ENCODE measurements at places on chromosomes 1 and 21. TPM values are rescaled to one million over a fixed set of nuclear protein-coding genes. Genes with fewer than 3 reads are reported as not detected.

- DNase-seq, result no peak
These were observed 97.8 kb downstream of the EBNA1BP2 start for GRCh38 chr1:43074244-43074643.

GRCh38 chr1:9835404-9835757, 11.6 kb upstream of the CLSTN1 start:
- DNase-seq, result no peak

- DNase-seq, result no peak
These were observed 9.6 kb upstream of the GUCA2A start for GRCh38 chr1:42173961-42174735.

- DNase-seq, result no peak
These were observed 52.4 kb upstream of the SLFNL1 start for GRCh38 chr1:41073971-41074370.

OLIG2 gene
- not detected for total RNA-seq

DNA sequence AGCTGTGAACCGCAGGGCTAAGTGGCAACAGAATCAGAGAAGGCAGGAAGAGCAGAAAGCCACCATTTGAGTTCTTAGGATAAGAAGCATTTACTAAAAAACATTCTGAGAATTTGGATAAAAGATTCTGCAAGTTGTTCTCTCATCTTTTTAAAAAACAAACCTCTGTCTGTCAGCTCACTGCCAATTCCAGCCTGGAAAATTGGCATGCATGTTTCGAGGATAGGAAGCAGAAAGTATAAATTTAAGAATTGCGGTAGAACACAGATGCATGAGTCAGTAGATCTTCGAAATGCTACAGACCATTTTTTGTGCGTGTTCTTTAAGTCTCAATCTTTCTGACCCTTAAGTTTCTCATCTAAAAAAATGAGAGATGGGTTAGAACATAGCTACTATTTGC, 544.5 kb upstream of the DAB1 start:
- no peak for DNase-seq

- no peak for DNase-seq
These were observed 53.6 kb downstream of the RPS6KC1 start for GRCh38 chr1:213104604-213105003.

DNA sequence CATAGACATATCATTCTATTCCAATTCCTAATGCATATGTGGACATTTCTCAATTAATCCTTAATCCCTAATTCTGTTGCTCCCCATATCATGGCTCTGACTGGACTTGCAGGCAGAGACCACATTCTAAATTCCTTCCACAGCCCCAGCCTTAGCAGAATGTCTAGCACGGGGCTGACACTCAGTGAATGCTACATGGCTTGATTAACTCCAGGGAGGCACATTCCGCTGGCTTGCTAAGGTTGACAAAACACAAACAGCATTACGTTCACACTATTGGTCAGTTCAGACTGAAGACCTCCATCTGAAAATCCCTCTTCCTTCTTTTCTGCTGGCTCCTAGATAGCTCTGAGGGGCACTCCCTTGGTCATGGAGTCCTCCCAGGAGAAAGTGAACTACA, 119.4 kb downstream of the ASTN1 start:
- no peak for DNase-seq

- no peak for DNase-seq
These were observed 81.6 kb upstream of the ACTL8 start for GRCh38 chr1:17673329-17674072.

OR2G6 gene
- total RNA-seq, result not detected

- no peak for DNase-seq
These were observed 158.5 kb downstream of the DNM3 start for GRCh38 chr1:171999756-172000155.

DNA sequence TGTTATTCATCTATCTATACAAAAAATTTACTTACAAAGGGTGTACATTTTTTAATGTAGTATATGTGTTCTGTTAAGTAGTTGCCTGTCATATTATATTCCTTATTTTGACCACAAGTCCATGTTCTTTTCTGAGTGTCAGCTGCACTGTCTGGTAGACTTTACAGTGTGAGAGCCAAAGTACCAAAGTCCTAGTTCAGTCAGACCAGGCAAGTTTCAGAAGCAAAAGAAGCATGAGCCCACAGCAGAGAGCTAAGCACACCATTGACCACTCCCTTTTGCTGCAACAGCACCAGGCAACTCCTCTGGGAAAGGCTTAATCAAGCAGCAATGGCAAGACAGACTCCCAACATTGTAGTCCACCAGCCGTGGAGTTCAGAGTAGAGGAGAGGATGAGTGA, 631.9 kb upstream of the PKN2 start:
- DNase-seq, result no peak

KRTAP19-3 gene
- not detected for total RNA-seq

DNA sequence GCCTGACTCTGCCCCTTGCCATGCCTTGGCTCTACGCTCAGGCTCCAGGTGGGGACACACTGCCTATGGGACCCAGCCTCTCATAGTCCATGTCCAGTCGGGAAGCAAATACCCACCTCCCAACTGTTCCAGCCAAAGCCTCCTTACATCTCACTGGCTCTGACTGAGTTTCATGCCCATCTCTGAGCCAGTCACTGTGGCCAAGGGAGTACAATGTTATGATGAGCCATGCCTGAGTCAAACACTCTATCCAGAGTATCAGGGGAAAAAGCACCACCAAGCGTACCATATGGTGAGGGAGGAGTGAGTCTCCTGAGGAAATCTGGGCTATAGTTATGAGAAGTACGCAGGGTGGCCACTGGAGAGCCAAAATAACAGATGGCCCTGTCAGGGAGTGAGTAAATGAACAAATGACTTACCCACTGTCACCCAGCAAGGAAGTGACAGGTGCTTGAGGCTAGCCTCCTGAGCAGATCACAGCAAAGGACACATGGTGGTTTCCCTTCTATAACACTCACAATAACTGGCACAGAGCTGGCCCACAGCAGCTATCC, 236.6 kb upstream of the GJB5 start:
- no peak for DNase-seq

ATP5PB gene
- 361 TPM for total RNA-seq

- no peak for DNase-seq
These were observed 154.3 kb downstream of the MAST2 start for GRCh38 chr1:45957684-45958083.

DNA sequence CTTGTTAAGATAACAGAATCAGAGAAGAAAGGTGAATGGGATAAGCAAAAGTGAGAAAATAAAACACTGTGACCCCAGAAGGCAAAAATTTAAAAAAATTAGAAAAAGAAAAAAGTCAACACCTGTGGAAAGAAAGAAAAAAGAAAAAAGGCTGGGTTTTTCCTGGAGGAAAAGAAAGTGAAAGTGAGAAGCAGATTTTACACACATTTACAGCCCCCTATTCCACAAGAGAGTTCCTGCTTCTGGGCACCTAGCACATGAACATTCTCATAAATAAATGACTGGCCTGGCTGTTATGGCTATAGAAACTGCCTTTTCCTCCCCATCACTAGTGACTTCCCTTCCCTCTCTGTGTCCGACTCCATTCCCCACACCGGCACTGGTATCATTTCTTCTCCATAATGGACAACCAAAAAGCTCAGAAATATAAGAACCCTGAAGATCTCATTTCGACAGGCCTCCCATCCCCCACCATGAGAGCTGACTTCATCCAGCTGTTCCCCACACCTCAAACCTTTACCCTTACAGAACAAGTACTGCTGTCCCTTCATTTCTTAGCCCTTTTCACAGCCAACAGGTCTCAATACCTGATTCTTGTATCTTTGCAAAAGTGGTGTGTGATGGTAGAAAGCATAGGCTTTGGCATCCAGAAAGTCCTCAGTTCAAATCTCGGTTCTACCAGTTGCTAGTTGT, 12.6 kb downstream of the MTF1 start:
- DNase-seq, result no peak

GJB4 gene
- not detected for total RNA-seq

SHISAL2A gene
- not detected for total RNA-seq

- DNase-seq, result no peak
These were observed 162.3 kb downstream of the KAZN start for GRCh38 chr1:14760780-14761179.

GRCh38 chr1:230808281-230808872, 59.9 kb downstream of the C1orf198 start:
- DNase-seq, result no peak

GUCA2B gene
- not detected for total RNA-seq

PEAR1 gene
- total RNA-seq, result 0.27 TPM

- DNase-seq, result no peak
These were observed 8.5 kb upstream of the B4GALT3 start for GRCh38 chr1:161185732-161186311.

NBPF1 gene
- 12.9 TPM for total RNA-seq

Measured in NCI-H460 (cell line).